Brain pericyte (primary cell): ENCODE measurements at places on chromosomes 7 and 10.

GRCh38 chr7:11473807-11474424 is 358.1 kb downstream of the THSD7A start:
- no peak for DNase-seq

DNA sequence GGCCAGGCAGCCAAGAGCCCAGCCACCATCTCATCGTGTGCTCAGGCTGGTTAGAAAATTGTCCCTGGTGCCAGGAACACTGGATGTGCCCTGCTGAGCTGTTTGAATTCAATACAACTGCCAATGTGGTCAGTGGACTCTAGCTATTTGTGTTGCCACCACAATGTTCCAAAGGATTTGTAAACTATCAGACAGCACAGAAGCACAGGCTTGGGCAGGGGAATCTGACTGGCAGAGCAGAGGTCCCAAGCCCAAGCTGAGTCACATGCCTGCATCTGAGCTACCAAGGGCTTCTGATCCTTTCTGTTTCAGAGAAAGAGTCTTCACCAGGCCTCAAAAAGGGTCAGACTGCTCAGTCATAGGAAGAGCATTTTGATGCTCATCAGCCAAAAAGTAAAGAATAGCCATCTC is 232.1 kb upstream of the SEMA3C start:
- no peak for DNase-seq

- DNase-seq, result no peak
Measured at GRCh38 chr7:155256761-155257481, 40.8 kb upstream of the INSIG1 start.

GRCh38 chr7:82677493-82677892 is 233.9 kb upstream of the CACNA2D1 start:
- no peak for DNase-seq

DNA sequence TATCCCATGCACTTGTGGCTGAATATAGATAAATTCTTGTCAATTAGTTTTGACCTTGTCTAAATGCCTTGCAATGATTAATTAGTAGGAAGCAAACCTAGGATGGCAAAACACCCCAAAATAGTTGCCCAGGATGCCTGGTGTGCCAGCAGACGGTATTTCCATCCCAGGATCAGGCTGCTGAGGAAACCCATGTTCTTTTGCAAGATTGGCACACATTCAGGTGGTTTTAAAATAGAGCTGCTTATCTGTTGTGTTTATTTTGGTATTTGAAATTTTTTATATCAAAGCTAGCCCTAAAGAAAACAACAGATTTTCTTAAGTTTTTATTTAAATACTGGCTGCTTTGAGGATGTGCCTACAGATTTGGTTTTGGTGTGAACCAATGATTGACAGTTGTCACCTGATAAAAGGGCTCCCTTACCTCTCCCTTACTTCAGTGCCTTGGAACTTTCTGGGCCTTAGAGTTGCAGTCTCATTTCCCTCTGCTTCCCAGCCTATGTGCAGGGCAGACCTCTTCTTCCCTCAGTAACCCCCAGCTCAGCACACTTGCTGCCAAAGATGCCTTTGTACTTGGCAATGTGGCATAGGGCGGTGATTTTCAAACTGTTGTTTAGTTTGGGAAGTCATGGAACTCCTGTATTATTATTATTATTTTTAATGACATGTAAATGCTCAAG is 54.0 kb downstream of the CCNY start:
- no peak for DNase-seq

GRCh38 chr7:26147030-26147429 is 5.0 kb upstream of the NFE2L3 start:
- DNase-seq, result no peak

DNA sequence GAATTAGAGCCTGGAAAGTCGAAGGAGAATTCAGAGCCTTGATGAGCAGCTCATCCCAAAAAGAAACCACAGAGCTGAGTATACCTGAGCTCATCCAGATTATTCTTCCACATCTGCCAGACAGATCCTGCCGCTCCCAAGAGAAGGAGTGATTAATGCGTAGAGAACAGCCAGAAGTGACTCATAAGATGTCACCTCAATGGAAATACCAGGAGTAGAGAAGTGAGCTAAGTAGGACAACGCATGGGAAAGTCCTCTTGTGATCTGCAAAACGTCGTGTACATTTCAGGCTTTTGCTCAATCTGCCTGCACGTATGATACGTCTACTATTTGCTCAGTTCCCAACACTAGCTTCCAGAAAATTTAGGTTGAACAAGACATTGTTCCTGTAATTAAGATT is 230.5 kb upstream of the AUTS2 start:
- no peak for DNase-seq

DNA sequence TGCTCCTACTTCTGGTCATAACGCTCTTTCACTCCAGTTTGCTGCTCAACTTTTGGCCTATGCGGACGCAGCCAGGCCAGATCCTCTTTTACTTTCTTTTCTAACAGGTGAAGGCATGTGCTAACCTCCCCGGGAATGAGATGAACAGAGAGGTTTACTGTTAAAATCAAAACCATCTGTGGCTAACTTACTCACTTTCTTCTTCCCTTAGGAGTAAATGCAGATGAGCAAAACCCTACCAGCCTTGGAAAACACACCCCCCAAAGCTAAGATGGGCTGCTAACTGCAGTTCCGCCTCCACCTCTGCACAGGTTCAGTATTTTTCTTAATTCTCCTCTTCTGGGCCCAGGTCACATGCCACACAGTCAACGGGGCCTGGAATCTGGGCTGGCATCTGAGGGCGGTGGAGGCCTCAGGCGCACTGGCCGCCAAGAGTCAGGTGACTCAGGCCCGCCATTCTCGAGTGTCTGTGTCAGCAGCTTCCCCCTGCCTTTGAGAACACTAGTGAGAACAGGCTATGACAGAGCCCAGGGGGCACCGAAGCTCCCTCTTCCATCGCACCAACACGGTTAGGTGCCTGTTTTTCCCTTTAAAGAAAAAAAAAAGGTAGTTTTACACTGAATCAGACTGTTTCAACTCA is 11.1 kb downstream of the FAM53B start:
- DNase-seq, result no peak

GRCh38 chr10:79985481-79986072 is 36.7 kb upstream of the SFTPD start:
- no peak for DNase-seq
